ENCODE measurements at places on chromosomes 1 and 21.

DNA sequence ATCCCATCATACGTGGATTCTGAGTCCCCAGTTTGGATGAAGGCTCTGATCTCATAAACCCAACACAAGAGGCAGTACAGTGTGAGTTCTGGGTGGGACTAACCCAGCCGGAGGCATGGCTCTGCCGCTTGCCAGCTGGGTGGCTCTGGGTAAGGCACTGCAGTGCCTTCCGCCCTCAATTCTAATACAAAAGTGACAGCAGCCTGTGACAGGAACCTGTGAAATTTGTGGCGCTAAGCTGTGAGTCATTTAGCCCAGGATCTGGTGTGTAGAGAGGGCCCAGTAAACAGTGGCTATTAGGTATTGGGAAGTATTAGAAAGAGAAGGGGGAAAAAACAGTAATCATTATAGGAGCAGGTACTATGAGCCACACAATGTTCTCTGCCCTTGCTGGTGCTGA, 23.3 kb downstream of the HSPG2 start:
- DNase-seq, result no peak

DNA sequence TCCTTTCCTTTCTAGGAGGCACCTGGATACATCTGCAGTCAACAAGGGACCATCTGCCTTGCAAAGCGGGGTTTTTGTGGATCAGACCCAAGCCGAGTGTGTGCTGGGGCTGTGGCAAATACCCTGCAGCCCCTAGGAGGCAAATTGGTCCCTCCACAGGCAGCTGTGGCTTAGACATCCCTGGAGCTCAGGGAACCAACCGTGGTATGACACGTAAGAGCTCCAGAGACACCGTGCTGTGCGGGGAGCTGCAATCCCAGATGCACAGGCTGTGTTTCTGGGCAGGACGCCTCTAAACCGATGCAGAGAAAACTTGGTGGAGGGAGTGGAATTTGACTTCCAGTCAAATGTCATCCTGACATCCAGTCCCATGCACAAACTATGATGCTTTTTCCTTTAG, 141.5 kb downstream of the KAZN start:
- DNase-seq, result no peak

DNA sequence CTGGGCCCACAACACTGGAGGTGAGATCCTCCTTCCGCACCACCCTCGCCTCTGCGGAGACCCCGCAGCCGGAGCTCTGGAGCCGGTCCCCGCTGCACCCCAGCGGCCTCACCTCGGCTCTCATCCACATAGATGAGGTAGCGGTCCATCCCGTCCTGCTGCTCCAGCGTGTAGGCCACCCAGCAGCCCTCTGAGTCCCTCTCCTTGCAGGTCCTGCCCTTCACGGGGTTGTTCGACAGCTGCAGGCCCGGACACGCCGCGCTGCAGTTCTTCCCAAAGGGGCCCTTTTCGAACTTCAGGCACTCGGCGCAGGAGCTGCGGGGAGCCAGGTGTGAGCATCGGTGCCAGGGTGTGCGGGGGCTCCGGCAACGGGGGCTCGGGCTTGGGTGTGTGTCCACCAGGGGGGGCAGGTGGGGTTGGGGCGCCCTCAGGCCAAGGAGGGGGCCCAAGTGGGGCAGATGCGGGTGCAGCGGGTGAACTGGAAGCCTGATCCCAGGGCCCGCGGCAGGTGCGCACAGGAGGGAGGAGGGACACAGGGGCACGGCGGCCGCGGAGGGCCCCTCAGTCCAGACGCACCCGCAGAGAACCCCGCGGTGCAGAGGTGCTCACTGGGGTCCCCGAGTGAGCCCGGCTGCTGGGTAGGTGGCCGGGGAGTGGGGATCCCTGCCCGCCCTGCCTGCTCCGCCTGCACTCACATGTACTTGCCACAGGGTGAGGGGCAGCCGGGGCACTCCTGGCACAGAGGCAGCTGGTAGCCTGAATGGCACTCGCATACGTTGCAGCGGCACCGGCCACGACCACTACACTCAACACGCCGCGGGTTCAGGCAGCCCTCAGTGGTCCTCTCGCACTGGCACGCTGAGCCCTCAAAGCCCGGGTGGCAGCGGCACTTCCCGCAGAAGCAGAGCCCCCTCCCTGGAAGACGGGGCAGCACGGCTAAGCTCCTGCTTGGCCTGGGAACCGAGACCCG, 15.4 kb upstream of the PTTG1IP start:
- no peak for DNase-seq

- DNase-seq, result no peak
Measured at GRCh38 chr1:199545780-199546179, 481.7 kb upstream of the NR5A2 start.

GRCh38 chr1:225834417-225835329, 24.7 kb downstream of the EPHX1 start:
- peak; percentile 79 for DNase-seq

DNA sequence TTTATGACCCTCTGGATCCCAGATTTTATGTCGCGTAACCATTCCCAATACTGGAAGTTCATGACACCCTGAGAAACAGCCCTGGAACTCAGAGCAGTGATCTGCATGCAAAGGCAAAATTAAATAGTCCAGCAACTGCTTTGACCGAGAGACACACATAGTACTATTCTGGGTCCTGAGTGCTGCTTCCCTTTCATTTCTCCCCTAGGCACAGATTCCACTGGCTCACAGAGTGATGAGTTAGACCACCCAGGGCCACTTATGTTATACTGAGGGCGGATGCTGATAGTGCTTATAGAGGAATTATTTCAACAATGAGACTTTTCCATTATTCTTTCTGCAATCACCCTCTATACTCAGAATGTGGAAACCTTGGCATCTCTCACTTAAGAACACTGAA, 69.2 kb downstream of the NFIA start:
- no peak for DNase-seq

GRCh38 chr1:118298397-118298796, 113.4 kb upstream of the SPAG17 start:
- no peak for DNase-seq

Measured in right forelimb (tissue), 1 donor.